ENCODE measurements at places on chromosomes 5 and 9. TPM values are rescaled to one million over a fixed set of nuclear protein-coding genes. Genes with fewer than 3 reads are reported as not detected.

The TEX48 gene
- total RNA-seq: not detected

The ELOVL7 gene
- 12.1 TPM for total RNA-seq

The ASS1 gene
- 19.3 TPM for total RNA-seq

The GCNT1 gene
- total RNA-seq: 3.4 TPM

All from A549 treated with Hydrocortisone at 1 μM for 4 hours (cell line).